ENCODE measurements at places on chromosomes 12 and 14.

DNA sequence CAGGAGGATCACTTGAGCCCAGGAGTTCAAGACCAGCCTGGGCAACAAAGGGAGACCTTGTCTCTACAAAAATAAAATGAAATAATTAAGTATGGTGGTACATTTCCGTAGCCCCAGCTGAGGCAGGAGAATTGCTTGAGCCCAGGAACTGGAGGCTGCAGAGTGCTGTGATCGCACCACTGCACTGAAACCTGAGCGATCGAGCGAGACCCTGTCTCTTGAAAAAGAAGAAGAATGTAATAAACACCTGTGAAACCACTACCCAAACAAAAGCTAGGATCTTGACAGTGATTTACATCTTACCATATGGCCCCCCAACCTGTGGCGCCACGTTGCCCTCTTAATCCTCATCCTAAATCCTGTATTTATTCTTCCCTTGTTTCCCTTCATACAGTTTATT lies 5.7 kb upstream of the DTX1 start:
- DNase-seq = no peak

DNA sequence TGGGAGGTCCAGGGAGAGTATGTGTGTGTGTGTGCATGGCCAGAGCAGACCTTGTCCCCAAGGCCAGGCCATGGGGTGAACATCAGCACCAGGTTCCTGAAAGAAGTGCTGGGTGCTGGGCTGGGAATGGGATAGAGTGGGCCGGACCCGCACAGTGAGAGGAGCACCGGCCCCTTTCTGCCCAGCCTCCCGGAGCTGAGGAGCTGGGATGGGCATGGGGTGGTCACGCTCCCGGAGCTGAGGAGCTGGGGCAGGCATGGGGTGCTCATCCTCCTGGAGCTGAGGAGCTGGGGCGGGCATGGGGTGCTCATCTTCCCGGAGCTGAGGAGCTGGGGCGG lies 83.3 kb downstream of the B4GALNT3 start:
- DNase-seq = no peak

- DNase-seq = no peak
These were observed 8.8 kb downstream of the LRR1 start for GRCh38 chr14:49607583-49607982.

DNA sequence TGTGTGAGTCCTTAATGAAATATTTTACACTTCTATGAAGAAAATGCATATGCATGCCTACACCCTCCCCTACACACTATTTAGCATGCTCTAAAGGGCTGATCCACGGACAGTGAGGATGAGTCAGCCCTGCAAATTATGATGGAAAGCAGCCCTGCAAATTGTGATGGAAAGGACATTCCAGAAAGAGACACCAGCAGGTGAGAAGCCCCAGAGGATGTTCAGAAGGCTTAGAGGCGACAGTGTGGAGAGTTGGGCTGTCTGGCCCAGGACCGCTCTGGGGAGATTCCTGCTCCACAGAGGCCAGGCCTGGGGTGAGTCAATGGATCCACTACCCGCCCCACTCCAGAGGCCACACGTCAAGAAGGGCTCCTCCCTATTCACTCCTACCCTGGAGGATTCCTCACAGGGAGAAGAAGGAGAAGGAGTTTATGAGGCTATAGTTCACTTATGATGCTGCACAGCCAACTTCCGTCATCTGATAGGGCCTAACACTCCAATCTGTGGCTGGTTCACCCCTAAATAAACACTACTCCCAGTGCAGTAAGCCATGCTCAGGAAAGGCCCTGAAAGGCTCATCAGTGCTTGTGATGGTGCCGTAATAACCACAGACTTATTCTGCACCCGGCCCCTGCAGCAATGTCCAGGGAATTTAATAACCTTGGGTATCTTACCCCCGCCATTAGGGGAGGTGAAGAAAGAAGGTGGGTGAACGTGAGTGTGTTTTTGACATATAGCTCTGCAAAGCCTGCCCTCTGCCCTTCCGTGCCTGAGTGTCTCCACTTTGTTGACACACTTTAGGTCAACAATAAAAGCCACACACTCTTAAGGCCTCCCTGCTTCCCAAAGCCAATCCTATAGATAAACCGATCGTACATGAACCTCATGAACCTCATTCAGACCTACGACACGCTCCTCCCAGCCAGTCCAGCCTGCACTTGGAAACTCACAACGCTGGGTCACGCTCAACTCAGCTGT lies 46.4 kb downstream of the CLMN start:
- no peak for DNase-seq

DNA sequence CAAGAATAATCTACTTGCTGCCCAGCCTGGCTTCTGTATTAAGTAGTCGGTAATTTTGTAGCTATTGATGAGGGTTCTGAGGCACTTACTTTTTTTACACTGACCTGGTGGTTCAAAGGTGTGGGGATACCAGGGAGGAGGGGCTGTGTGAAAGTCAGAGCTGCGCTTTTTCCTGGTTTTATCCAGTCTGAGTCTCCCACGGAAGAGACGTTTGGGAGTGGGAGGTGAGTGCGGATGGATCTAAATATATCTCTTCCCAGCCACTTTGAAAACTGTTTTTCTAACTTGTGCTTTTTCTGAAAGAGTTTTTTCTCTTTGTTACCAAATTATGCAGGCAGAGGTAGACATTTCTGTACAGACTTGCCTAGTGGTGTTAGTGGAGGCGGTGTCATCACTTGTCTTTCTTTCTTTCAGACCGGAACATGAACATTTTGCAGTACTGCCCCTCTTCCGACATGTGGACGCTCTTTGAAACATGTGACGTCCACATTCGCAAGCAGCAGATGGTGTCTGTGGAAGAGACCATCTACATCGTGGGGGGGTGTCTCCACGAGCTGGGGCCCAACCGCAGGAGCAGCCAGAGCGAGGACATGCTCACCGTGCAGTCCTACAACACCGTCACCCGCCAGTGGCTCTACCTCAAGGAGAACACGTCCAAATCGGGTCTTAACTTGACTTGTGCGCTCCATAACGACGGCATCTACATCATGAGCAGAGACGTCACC lies 17.4 kb upstream of the MANSC4 start:
- DNase-seq = no peak

DNA sequence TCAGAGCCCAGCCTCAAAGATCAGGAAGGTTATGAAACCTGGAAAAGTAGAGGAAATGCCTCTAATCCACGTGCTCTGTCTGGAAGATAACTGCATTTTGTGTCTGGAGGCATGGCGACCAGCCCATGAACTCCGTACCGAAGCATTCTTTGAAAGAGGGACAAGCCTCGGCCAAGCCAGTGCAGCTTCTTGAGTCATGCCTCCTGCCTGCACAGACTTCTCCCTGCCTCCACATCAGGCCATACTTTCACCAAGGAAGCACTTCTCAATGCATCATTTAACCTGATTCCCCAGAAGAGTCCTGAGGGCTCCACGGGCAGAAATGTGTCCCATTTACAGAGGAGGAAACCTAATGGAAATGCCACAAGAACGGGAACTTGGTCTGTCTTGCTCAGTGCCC lies 3.4 kb downstream of the ACTN1 start:
- DNase-seq = no peak

GRCh38 chr12:58296863-58297262 lies 355.5 kb downstream of the ATP23 start:
- DNase-seq = no peak

DNA sequence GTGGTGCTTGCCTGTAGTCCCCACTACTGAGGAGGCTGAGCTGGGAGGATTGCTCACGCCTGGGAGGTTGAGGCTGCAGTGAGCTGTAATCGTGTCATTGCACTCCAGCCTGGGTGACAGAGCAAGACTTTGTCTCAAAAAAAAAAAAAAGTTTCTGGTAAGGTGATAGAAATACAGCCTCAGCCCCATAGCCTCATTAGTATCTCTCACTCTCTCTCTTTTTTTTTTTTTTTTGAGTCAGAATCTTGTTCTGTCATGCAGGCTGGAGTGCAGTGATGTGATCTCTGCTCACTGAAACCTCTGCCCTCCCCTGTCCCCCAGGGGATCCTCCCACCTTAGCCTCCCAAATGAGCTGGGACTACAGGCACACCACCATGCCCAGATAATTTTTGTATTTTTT lies 19.2 kb downstream of the MTHFD1 start:
- no peak for DNase-seq

DNA sequence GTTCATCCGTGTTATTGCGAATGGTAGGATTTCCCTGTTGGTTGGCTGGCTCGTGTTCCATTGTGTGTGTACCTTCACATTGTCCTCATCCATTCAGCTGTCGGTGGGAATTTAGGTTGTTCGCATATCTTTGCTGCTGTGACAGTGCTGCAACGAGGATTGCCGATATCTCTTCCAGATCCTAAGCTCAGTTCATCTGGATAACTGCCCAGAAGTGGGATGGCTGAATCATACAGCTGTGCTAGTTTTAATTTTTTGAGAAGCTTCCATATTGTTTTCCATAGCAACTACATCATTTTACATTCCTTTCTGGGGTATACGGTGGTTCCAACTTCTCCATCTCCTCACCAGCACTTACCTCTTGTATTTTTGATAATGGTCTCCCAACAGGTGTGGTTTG lies 292.8 kb upstream of the SFSWAP start:
- no peak for DNase-seq

DNA sequence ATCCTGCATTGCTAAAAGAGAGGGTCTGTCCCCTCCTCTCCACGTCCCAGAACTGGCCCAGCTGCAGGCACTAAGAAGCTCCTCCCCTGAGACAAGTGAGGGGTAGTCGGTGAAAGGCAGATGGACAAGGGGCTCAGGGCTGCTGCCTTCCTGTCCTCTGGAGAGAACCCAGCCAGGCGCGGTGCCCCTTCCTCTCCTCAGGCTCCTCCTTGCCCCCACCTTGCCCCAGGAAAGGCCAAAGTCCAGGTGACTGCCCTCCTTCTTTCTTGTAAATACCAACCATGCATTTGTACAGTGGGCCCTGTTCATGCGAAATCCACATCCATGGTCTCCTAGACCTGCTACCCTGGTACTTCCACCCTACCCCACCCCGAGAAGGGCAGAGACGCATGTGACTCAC lies 9.7 kb downstream of the PPP1R1A start:
- DNase-seq = no peak

DNA sequence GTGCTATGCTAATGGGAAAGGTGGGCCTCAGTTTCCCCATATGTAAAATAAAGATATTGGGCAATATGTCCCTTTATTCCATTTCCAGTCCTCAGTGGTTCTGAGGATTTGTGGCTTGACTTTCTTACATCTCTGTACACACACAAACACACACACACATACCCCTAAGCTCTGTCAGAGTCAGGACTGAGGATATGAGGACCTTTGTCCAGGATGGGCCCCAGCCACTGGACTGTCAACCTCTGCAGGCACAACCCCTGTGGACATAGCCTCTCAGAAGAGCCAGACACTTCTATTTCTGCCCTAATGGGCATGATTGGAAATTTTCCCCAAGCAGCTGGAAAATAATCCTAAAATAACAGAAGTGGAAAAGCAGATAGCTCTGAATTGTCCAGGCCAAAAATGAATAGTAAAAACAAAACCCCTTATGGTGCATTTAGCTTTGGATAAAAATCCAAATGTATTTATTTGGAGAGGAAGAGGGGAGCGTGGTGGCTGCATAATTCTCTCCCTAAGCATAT lies 50.2 kb downstream of the RIN3 start:
- DNase-seq = no peak

GRCh38 chr12:23356440-23356839 lies 593.0 kb downstream of the SOX5 start:
- no peak for DNase-seq

- no peak for DNase-seq
These were observed 967 bp upstream of the TAS2R19 start for GRCh38 chr12:11023387-11023786.

DNA sequence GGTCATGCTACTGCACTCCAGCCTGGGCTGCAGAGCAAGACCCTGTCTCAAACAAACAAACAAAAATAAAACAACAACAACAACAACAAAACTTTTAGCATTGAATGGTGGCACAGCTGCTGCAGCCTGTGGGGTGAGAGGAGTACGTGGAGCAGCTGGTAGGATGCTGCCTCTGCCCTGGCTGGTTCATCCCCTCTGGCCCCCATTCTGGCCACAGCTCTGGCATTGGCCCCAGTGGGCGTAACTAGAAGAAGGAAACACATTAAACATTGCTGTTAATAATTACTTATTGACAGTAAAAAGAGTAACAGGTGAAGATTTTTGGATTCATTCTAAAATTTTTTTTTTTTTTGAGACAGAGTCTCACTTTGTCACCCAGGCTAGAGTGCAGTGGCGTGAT lies 28.8 kb upstream of the C2CD5 start:
- DNase-seq = no peak

DNA sequence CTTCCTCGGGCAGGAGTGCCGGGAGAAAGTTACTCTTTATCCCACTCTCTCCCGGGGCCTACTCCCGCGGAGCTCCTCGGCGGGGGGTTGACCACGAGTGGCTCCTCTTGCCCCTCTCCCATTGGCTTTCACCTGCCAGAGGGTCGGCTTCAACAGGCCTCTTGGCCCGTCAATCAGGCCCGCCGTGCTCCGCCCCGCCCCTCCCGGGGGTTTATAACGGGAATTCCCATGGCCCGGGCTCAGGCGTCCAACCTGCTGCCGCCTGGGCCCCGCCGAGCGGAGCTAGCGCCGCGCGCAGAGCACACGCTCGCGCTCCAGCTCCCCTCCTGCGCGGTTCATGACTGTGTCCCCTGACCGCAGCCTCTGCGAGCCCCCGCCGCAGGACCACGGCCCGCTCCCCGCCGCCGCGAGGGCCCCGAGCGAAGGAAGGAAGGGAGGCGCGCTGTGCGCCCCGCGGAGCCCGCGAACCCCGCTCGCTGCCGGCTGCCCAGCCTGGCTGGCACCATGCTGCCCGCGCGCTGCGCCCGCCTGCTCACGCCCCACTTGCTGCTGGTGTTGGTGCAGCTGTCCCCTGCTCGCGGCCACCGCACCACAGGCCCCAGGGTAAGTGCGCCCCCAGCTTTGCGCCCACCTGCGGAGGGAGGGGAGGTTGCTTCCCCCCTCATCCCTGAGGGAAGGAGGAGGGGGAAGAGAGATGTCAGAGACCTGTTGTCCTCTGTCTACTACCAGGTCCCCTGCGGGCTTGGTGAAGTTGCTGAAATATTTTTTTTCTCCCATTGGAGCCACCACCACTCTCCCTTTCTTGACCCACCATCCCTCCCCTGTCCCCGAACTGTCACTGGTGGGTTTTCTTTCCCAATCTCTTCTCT lies at the start of gene SMOC1:
SMOC1 (plus strand) TSS at position 242 of the 869 bp plus-strand sequence; CDS start at position 505, 263 bp downstream.
- DNase-seq = no peak

DNA sequence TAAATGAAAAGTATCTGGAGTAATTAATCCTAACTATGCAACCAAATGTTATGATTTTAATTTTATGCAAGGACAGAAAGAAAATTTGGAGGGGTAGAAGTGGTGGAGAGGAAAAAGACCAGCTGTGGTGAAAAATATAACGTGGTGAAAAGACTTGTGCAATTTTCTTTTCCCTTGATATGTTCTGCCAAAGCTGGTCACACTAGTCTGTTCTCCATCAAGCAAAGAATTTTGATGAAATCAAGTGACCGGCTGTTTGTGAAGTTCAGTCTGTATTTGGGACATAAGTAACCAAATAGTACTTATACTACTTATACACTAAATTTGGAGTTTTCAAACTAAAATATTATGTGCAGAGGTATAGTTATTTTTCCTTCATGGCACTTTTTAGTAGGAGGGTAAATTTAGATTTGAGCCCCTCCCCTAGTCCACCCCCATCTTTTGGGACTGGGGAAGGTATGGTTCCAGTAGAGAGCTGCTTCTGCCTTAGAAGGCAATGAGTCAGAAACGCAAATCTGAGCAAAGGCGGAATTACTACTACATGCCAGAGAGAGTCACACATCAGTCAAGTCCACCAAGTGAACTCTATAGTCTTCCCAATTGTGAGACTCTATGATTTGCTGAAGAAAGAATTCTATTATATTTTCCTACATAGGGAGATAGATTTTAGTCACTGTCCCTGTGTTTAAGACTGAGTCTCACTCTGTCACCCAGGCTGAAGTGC lies 229.7 kb downstream of the SLC25A21 start:
- no peak for DNase-seq

GRCh38 chr12:4284306-4284705 lies 10.7 kb downstream of the CCND2 start:
- no peak for DNase-seq

Measured in activated CD4-positive, alpha-beta T cell treated with anti-CD3 and anti-CD28 coated beads for 1 hour (primary cell).